ENCODE measurements at places on chromosomes 16 and 17.
A peak's percentile ranks its signal among the peaks of the same experiment; 100 is the strongest.

- DNase-seq: no peak
Measured at GRCh38 chr16:4701791-4702465, 8.6 kb downstream of the NUDT16L1 start.

DNA sequence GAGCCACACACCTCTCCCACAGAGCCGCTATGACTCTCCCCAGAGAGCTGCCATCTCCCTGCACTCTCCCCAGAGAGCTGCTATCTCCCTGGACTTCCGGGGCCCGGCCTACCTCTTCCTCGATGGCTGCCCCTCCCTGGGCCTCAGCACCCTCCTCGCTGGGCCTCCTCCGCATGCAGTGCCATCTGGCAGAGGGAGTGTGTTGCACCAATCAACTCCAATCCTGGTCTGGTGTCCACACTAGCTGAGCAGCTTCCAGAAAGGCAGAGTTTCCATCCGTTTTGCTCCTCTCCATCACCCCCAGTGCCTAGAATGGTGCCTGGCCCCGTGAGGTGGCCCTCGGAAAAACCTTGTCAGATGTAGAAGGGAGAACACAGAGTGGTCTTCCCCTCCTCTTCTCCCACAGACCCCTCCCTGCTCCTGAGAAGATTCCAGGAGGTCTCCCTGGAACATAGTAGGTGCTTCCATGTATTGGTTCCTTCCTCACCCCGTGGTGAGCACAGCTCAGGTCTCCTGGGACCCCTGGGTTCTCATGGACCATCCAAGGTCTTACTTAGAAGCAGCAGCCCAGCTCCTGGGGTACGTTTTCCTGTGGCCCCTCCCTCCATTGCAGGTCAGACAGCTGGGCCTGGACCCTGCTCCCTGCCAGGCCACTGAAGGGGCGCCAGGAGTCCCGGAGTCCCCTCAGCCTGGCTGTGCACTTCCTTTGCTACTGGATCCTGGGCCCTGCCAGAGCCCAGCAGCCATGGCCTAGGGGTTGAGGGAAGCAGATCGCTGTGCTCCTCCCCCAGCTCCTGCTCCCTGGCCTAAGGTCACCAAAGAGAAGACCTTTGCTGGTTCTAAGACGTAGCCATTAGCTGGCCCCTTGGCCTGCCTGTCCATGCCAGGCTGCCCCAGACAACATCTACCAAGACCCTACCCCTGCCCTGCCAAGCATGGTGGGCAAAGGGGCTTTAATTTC lies 233.8 kb upstream of the GSE1 start:
- DNase-seq: no peak

DNA sequence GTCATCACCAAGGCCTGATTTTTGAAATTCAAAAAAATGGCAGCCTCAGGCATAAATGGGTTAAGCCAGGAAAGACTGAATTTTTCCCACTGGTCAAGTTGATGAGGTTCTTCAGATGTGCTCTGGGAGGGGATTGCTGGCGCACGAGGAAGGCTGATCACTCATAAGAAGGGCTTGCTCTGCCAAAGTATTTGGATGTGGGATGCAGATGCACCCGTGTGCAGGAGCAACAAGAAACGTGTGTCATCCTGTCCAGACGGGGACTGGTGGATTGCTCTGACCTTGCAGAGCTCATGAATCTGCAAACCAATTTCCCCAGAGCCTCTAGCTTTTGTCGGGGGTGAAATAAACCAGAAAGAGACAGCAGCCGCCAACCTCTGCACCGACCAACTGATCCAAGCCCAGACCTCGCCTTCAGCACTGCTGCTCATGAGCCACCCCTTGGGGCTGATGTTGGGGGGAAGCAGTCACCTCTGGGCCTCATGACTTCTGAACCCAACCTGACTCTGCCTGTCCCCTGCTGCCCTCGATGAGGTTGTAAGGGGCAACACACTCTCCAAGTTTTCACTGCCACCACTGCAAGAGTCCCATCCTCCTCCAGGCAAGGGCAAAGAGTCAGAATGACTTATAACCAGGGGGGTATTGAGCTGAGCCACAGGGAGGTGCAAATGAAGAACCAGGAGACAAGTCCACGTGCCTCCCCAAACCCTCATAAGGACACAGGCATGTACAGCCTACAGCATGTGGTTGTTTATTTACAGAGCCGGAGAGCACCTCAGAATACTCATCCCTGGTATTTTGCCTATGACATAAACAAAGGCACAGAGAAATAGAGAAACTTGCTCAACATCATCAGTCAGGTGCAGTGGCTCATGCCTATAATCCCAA lies 452.0 kb downstream of the SOX9 start:
- DNase-seq: no peak

GRCh38 chr16:69581297-69581696 lies 15.5 kb downstream of the NFAT5 start:
- DNase-seq: no peak

- no peak for DNase-seq
Measured at GRCh38 chr17:21455761-21456160, 79.6 kb downstream of the KCNJ12 start.

DNA sequence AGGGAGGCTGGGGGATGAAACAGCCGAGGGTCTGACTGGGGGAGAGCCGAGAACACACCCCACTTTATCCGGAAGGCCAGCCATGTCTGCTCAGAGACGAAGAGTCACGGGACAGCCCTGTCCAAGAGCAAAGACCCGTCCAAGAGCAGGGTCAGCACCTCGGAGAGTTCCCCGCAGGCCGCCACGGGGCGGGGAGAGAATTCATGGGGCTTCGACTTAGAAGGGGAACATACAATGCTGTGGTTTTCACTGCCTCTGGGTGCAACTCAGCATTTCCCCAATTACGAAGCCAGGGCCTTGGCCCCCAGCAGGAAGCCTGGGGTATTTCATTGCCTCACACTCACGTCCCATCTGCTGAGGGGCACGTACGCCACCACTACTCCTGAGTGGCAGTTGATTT lies 59.3 kb downstream of the JPH3 start:
- peak; percentile 5 for DNase-seq

DNA sequence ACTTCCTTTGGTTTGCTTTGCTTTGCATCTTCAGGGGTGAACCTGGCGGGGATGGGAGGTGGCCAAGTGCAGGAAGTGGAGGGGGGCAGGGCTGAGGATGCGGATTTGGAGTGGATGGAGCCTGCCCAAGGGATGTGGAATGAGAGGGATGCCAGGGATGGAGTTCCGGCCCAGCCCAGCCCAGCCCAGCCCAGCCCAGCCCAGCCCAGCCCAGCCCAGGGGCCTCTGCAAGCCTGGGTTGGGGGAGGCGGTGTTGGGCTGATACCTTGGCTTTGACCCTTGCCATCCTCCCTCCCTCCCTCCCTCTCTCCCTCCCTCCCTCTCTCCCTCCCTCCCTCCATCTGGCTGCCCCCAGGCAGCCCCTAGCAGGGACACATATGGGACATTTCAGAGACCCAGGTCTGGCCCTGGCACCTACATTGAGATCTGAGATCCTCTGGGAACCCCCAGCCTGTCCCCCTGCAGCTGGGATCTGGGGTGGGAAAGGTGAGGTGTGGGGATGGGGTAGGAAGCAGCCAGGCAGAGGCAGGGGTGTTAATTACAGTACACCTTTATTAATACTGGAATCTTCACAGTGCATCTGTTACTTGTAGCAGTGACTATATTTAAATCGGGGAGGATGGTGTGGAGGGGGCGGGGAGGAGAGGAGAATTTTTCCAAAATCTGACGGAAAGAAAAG lies 14.5 kb downstream of the IL34 start:
- DNase-seq: no peak

DNA sequence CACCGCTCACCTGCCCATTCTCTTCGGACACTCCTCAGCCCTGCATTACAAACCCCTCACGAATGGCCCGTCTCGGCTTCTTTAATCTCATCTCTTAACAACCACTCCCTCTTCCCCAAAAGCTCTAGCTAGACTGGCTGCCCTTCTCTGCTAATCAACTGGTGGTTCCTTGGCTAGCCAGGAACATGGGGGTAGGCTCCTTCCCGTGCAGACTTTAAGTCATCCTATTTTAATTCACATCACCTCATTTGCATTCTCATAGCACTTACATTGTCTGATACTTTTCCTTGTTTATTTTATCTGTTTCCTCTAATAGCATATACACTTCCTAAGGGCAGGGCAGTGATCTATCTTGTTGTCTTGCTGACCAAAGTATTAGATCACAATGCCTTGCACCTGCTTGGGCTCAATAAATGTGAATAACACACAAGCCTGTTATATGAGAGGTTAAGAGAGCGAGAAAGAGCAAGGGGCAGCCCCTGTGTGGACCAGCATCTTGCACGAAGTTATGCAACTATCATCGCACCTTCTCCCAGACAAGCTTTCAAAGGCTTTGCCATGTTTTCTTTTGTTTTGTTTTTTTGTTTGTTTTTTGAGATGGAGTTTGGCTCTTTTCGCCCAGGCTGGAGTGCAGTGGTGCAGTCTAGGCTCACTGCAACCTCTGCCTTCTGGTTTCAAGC lies 9.8 kb downstream of the TP53 start:
- DNase-seq: no peak

DNA sequence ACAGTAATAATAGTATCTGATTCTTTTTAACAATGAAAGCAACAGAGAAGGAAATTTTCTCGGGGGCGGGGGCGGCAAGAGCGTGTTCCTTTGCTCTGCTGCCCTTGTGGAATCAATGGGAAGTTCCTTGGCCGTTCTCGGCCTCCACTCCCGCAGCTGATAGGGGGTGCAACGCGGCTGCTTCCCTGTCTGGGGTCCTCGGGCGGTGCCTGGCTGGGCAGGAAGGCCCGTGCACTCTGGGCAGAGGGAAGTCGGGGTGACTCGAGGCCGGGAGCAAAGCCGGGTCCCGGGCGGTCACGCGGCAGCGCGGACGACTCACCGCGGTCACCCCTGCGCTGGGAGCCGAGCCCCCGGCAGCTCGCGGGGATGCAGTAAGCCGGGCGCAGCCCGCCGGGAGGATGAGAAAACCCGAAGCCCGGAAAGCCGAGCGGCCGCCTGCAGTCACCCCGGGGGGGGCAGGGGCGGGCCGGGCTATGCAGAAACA lies 2.5 kb downstream of the TUBB3 start:
- DNase-seq: no peak

GRCh38 chr17:39598630-39599003 lies 9.1 kb downstream of the NEUROD2 start:
- no peak for DNase-seq

- no peak for DNase-seq
Measured at GRCh38 chr17:39603304-39604016, 4.3 kb downstream of the NEUROD2 start.

DNA sequence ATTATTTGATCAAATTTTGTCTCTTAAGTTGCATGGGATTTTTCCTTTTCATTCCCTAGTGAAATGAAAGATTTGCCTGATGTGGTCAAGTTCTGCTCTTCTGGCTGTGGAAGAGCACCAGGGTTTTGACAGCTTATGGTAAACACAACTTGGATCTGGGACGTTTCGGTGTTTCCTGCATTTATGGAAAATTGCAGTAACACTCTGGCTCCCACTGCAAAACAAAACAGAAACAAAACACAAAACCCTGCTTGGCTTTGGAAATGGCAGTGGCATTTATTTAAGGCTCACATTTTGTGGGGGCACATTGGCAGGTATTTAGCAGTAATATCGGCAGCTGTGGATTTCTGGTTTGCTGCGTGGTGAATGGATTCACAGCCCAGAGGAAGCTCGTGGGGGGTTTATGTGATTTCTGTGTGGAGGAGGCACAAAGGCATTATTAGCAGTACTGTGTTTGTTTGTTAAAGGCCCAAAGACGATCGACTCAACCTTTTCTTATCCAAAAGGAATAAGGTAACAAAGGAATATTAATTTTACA lies 377.8 kb downstream of the SNX29 start:
- no peak for DNase-seq

GRCh38 chr17:28760601-28761562 lies 17.1 kb downstream of the TRAF4 start:
- no peak for DNase-seq

DNA sequence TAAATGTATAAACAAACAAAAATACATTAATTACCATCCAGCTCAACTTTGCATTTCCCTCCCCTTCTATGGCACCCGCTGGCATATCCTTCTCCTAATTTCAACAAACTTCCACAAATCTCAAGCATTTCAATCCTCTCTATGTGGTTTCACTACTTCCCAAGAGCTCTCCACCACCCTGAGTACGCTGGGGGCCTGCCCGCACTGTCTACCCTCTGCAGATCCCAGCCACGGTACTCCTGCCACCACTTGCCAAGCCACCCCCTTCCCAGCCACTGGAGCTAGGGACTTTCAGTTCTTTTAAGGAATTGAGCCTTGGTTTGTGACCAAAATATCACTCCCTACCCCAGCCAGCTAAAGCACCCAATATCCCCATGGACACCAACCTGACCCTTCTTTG lies 1.9 kb downstream of the TK2 start:
- no peak for DNase-seq

- DNase-seq: no peak
Measured at GRCh38 chr17:8029121-8029520, 9.7 kb upstream of the ALOX15B start.

- DNase-seq: no peak
Measured at GRCh38 chr17:82463925-82464566, 5.5 kb downstream of the NARF start.

DNA sequence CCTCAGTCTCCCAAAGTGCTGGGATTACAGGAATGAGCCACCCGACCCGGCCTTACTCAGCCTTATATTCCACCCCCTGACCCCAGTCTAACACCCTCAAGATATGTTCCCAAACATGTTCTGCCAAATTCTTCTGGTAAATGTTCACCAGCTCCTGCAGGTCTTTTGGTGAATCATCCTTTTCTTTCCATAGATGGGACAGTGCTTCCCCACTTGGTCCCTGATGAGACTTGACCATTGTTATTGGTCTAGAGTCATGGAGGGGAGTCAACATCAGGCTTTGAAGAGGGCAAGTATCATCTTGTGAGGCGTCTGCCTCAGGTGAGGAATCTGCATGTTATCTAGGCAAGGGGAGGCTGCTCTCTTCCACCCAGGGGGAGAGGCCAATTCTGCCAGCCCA lies 10.4 kb upstream of the RUNDC3A start:
- DNase-seq: no peak

- no peak for DNase-seq
Measured at GRCh38 chr17:81722184-81723120, 10.4 kb downstream of the SLC25A10 start.

DNA sequence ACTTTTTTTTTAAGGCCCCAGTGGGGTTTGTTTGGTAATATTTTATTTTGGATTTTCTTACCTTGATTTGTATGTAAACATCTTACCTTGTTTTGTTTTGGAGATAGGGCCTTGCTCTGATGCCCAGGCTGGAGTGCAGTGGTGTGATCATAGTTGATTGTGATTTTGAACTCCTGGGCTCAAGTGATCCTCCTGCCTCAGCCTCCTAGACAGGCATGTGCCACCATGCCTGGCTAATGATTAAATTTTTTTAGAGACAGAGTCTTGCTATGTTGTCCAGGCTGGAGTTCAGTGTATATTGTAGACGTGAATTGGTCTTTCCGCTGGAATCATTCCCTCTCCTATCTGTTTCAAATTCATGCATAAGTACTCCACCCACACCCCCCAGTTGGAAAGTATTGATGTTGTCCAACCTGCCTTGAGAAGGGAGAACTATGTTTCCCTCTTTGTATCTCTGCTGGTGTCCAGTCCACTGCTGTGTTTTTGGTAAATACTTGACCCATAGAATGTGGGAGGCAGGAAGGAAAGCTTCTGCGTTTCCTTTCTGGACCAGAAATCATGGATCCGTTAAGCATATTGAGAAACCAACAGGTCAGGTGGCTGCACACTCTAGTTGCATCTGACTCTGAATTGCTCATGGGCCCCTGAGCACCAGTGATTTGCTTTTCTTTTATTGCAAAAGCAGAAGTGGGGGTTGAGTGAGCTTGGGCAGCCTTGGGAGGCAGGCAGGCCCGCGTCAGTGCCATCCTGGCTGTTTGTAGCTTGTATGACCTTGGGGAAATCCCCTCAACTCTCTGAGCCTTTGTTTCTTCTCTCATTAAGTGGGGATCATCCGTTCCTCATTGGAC lies 25.0 kb downstream of the RMI2 start:
- DNase-seq: no peak

GRCh38 chr16:23578101-23578830 lies 17.9 kb downstream of the NDUFAB1 start:
- DNase-seq: no peak
